Vagina (tissue), 2 donors: ENCODE measurements at places on chromosomes 4 and X. TPM values are rescaled to one million over a fixed set of nuclear protein-coding genes. Genes with fewer than 3 reads are reported as not detected.

PABPC1L2B gene
- not detected for total RNA-seq

BST1 gene
- total RNA-seq, result 5.2 TPM

DNA sequence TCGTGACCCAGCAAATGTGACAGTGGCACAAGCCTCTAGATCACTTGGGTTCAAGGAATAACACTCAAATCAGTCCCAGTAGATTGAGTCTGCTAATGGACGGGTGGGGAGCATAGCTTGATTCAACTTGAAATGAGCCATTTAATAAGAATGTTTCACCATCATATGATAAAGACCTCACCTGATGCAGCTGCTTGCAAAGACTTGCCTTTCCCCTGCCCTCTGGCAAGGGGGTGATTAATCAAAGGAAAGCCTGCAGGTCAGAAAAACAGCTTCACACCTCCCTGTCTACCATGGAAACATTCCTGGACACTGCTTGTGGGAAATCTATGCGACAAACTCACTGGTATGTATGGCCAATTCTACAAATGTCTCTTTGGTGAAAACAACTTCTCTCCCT, 54.5 kb downstream of the CD99L2 start:
- DNase-seq, result no peak

GRCh38 chrX:26442340-26442739, 226.4 kb downstream of the MAGEB5 start:
- DNase-seq, result no peak
